Heart right ventricle (tissue), 16 donors: ENCODE measurements at places on chromosomes 3 and 15. TPM values are rescaled to one million over a fixed set of nuclear protein-coding genes. Genes with fewer than 3 reads are reported as not detected.
A peak's percentile ranks its signal among the peaks of the same experiment; 100 is the strongest.

The GOLGA8T gene
- 0.13 TPM for total RNA-seq

The CCR4 gene
- not detected for total RNA-seq

GRCh38 chr3:46122091-46122490 lies 86.0 kb downstream of the CCR1 start:
- no peak for DNase-seq

DNA sequence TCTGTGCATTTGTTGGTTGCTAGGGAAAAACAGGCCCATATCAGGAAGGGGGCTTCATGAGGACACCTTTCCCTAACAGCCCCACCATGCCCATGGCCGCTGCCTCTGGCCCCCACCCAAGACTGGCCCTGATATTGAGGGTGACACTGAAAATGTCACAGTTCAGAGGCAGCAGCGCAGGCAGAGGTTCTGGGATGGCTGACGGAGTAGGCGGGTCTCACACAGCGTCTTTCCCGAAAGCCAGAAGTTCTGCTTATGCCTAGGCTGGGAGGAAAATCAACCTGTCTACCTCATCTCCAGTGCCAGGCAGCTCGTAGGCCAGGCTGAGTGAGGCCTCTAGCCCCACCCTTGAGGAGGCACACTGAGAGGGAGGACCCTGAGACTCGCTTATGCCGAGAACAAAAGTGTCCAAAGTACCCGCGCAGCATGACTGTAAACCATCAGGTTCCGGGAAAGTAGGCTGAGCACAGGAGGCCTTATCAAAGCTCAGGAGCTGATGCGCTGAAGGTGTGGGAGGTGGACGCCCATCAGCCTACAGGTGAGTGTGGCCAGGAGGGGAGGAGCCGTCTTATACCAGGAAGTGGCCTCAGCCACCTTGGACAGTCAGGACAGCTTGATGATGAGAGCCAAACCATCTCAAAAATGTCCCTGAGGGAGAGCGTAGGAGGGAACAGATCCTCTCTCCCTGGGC lies 27.5 kb downstream of the GRAMD2A start:
- no peak for DNase-seq

DNA sequence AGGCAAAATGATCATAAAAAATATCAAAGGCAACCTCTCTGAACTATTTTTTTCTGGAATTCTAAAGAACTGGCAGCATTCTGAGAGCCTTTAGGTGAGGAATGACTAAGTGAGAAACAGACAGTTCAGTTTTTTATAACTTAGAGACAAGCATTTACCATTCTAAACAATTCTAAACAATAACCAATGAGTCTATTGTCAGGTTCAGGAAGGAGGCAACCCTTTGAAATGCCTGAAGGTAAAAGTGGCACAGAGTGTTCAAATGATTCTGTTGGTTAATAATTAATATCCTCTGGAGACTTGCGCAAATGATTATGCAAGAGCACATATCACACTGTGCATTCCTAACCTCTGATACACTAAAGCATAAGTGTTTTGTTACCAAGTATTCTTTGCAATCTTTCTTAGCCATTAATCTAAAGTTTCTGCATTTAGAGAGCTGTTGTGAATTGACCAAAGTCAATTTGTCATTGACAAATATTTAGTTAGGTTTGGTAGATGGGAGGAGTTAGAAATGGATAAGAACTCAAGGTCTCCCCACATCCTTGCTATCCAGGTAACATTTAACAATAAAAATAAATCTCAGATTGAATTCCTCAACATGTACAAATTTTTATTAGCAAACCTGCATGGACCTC lies 9.2 kb upstream of the TGFBR2 start:
- no peak for DNase-seq

DNA sequence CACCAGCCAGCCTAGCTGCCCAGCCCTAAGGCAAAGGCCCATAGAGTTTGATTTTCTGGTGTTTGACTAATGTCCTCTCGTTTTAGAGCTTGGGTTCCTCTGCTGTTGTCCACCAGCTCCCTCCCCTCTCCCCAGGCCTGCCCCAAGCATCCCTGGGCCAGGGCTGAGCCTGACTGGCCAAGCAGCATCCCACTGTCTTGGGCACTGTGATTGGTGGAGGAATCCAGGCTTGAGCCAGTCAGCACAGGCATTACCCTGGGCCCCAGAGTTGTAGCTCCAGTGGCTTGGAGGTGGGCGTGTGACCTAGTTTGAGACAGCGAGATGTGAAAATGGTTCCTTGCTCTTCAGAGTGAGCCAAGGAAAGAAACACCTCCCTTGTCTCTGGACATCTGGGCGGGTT lies 155.3 kb upstream of the MEF2A start:
- DNase-seq = no peak

- no peak for DNase-seq
Measured at GRCh38 chr3:10381336-10381735, 60.4 kb upstream of the SEC13 start.

- DNase-seq = no peak
Measured at GRCh38 chr3:123411340-123412040, 37.4 kb downstream of the ADCY5 start.

- DNase-seq = no peak
Measured at GRCh38 chr3:185582236-185582635, 3.9 kb upstream of the SENP2 start.

DNA sequence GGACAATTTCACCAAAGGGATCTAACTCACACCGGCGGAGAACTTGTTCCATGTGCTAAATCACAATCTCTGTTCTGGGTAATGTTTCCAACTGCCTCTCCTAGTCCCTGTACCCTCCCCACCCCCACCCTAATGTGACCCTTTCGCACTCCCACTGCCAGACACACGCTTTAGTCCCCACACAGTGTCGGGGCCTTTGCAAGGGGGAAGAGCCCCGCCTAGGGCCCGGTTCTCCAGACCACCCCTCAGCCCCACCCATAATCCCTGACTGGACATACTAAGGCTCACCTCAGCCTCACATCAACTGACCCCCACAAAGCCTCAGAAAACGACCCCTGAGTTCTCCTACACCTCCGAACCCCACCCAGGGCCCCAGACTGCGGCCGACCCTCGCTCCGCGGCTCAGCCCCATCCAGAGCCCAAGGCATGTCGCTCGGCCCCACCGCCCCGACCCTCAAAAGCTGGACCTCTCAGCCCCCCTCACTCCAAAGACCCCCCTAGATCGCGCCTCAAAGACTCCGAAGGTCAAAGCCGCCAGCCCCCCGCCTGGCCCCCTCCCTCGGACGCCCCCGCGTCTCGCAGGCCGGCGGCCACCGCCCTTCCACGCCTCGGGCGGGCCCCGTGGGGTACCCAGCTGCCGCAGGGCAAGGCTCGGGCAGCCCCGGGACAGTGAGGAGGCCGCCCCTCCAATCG lies 72.0 kb upstream of the MAP4 start:
- DNase-seq = peak; percentile 36
